ENCODE measurements at places on chromosomes 12 and 14. TPM values are rescaled to one million over a fixed set of nuclear protein-coding genes. Genes with fewer than 3 reads are reported as not detected.

- DNase-seq, result no peak
Observed at GRCh38 chr12:117980616-117981015, 11.8 kb upstream of the KSR2 start.

GRCh38 chr14:28340816-28341215 is 425.8 kb upstream of the FOXG1 start:
- DNase-seq, result no peak

DNA sequence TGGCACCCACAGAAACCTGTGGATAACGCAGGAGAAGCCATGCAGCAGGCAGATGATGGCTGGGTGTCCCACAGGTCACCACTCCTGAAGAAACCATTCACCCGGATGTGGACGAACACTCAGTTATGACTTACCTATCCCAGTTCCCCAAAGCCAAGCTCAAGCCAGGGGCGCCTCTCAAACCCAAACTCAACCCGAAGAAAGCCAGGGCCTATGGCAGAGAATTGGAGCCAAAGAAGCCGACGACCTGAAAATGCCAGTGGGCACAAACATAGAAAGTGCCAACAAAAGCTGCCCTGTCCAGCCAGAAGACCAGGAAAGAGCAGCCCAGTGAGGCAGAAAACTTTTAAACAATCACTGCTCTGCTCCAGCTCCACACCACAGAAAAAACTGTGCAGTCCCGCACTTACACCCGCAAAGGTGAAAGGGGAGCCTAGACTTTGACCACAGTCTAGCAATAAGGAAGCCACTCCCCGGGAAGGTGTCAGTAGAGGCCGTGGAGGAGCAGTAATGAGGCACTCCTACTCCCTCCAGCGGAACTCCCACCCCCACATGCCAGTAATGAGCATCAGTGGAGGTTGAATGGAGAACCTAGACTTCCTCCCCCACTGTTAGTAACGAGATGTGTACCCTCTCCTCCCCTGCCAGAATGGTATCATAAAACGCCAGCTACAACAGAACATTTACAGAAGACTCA is 6.0 kb upstream of the ACVRL1 start:
- DNase-seq, result no peak

GRCh38 chr12:110606253-110606611 is 7.7 kb upstream of the TCTN1 start:
- DNase-seq, result no peak

- no peak for DNase-seq
Observed at GRCh38 chr12:30219047-30219446, 435.3 kb upstream of the TMTC1 start.

GRCh38 chr14:92470215-92470614 is 43.4 kb upstream of the RIN3 start:
- DNase-seq, result no peak

DNA sequence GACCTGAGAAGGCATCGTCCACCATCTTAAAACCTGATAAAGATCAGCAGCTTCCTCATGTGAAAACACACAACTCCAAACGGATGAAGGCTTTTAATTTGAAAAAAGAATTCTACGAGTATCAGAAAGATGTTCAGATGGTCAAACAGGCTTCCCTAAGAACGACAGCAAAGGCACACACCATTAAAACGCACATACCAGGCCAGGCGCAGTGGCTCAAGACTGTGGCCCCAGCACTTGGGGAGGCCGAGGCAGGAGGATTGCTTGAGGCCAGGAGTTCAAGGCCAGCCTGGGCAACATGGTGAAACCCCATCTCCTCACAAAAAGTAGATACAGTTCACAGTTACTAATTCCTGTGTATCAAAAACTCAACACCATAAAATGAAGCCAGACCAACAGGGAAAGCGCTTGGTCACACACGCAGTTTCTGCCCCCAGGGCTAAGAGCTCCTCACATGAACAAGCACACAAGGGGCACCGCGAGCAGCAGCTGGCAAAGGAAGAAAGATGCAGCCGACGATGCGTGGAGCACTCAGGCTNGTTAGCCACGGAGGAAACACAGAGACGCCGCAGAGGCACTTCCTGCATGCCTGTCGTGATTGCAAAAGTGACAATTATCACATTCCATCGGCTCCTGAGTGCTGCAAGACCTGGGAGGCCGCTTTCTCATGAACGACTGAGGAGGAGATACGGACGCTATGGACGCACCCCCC is 78.0 kb downstream of the NOC4L start:
- no peak for DNase-seq

DNA sequence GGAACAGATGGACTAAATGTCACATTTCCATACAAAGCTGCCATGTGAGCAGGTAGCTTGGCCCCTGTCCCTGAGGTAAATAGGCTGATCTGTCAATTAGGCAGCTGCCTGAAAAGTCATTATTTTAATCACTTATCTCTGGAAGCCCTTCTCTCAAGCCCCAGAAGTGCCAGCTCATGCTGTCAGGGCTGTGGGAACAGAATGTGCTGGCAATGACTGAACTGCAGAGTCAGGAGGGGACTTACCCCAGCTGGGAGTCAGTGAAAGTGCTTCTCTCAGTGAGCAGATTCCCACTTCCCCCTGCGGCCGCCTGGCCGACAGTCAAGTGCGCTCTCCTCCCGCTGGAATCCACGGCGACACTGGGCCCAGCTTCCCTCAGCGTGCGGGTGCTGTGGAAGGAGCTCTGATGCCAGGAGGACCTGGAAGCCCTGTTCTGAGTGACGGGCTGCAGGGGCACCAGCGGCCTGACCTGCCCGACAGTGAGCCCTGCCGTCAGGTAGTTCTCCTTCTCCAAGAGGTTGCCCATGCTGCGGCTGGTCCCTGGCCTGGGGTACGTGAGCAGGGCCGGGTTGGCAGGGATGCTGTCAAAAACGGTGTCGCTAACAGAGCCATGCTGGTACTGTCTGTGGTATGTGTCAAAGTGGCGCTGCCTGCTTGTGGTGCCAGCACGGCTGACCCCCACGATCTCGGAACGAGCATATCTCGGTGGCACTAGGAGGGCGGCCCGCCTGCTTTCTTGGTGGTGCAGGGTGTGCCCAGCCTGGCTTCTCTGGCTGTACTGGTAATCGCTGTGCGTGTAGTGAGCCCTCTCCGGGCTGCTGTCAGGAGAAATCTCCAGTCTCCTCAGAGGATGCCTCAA is 18.7 kb downstream of the PKP2 start:
- no peak for DNase-seq

DNA sequence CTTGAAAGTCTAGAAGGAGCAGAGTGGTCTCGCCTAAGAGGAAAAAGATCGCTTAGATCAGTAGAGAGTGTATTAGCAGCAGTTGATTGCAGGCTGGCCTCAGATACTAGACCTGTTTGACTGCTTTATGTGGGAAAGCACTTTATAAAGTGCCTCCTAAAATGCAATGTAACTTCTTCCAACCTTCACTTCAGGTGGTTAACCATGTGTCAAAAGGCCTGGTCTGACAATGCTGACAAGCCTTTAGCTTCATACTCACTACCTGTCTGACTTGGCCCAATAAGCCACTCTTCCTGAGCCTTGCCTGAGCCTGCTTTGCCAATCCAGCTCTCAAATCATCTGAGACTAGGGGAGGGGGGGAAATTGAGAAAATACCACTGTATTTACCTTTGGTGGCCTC is 14.6 kb downstream of the MGAT4C start:
- DNase-seq, result no peak

DNA sequence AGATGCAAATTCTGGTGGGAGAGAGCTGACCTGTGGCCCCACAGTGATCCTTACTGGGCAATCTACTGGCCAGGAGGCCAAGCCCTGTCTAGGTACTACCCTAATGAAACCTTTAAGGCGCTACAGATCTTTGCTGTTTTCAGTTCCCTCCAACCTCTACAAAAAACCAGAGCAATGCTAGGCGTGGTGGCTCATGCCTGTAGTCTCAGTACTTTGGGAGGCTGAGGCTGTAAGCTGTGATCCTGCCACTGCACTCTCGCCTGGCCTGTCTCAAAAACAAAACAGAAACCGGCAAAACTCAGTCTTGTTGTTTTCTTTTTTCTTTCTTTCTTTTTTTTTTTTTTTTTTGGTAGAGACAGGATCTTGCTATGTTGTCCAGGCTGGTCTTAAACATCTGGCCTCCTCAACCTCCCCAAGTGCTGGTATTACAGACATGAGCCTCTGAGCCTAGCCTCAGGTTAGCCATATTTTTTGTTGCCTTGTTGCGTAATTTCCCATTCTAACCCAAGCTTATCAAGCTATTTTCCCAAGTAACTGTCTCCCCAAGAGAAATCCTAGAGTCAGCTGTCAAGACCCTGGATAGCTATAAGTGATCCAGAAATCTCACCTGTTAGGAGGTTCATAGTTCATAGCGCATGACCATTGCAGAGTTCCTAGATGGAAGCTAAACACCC is 2.8 kb downstream of the ETFBKMT start:
- DNase-seq, result no peak

- no peak for DNase-seq
Observed at GRCh38 chr12:132631666-132632065, 13.1 kb downstream of the P2RX2 start.

GRCh38 chr14:66231820-66232219 is 254.4 kb upstream of the CCDC196 start:
- DNase-seq, result no peak

GRCh38 chr12:85693093-85693665 is 143.0 kb downstream of the RASSF9 start:
- no peak for DNase-seq

- no peak for DNase-seq
Observed at GRCh38 chr14:97626088-97626487, 828.9 kb downstream of the VRK1 start.

DNA sequence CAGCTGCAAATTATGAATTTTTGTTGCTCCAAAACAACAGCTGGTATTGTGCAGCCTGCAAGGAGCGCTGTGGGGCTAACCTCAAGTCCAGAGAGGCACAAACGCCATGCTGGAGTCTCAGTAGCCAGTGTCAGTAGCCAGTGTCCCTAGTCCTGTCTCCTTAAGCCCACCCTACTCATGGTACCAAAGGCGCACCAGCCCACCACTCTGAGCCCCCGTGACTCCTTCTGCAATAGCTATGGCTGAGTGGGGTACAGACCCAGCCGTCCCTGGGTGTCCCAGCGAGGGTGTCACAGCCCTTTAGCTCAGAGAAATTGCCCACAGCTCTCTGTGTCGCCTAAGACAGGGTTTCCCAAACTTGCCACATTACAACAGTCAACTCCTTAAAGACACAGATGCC is 65.2 kb downstream of the ARL6IP4 start:
- no peak for DNase-seq

DNA sequence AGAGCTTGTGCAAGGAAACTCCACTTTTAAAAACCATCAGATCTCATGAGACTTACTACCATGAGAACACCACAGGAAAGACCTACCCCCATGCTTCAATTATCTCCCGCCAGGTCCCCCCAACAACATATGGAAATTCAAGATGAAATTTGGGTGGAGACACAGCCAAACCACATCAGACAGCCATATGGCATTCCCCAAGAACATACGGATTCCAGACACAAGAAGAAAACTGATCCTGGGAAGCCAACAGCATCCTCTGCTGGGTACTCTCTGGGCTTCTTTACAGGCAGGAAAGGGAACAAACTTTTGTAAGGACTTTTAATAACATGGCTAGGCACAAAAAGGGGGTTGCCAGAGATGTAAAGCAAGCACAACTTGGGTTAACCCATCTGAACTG is 127.2 kb downstream of the TMEM132C start:
- DNase-seq, result no peak

- DNase-seq, result no peak
Observed at GRCh38 chr12:3667485-3667884, 85.4 kb downstream of the CRACR2A start.

- no peak for DNase-seq
Observed at GRCh38 chr12:112664569-112664968, 127.0 kb upstream of the RPH3A start.

- DNase-seq, result no peak
Observed at GRCh38 chr12:13203034-13203922, 6.8 kb downstream of the EMP1 start.

GRCh38 chr14:89138846-89139245 is 278.2 kb downstream of the FOXN3 start:
- DNase-seq, result no peak

DNA sequence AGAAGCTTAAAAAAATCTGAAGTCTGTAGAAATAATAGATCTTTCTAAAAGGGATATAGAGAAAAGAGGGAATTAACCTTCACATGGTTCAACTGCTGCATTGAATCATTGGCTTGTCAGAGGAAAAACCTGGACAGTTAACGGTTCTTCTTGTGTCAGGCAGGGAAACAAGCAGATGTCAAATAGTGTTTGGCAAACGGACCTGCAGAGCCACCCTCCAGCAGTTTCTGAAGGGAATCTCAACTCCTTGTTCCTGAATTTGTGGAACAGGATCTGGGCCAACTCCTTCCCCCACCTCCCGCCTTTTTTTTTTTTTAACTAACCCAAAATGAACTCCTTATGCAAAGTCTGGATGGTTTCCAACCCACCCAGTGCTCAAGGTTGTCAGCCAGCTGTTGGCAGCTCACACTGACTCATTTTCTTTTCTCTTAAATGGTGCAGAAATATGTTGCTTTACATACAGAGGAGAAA is 187.3 kb downstream of the CAND1 start:
- no peak for DNase-seq

- DNase-seq, result no peak
Observed at GRCh38 chr12:89893972-89894706, 185.5 kb upstream of the ATP2B1 start.

DNA sequence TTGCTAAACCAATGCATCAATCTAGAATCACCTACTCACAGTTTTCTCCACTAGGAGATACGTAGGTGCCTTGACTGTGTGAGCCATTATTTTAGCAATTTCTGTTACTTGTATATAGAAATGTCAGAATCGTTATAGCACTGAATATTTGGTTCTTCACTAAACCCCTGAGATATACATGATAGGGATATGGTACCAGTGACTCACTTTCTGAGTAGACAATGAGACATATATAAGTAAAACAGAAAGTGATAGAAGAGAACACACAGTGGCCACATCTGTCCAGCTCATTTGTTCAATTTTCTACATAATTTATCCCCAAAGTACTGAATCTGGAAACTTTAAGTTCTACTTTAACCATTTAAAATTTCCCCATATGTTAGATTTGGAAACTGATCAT is 1505.5 kb upstream of the TMEM132C start:
- no peak for DNase-seq

- DNase-seq, result peak; percentile 66
Observed at GRCh38 chr12:4140581-4141301, 132.8 kb upstream of the CCND2 start.

Gene MYO1H
- not detected for total RNA-seq

Gene TSPAN9
- total RNA-seq, result 114 TPM

Gene ASCL1
- total RNA-seq, result not detected
